NCI-H2227 treated with DMSO at 0.1 percent for 48 hours (cell line): ENCODE measurements at places on chromosomes 4 and X.

GRCh38 chr4:24795666-24796381 is 451 bp downstream of the SOD3 start:
- no peak for DNase-seq

DNA sequence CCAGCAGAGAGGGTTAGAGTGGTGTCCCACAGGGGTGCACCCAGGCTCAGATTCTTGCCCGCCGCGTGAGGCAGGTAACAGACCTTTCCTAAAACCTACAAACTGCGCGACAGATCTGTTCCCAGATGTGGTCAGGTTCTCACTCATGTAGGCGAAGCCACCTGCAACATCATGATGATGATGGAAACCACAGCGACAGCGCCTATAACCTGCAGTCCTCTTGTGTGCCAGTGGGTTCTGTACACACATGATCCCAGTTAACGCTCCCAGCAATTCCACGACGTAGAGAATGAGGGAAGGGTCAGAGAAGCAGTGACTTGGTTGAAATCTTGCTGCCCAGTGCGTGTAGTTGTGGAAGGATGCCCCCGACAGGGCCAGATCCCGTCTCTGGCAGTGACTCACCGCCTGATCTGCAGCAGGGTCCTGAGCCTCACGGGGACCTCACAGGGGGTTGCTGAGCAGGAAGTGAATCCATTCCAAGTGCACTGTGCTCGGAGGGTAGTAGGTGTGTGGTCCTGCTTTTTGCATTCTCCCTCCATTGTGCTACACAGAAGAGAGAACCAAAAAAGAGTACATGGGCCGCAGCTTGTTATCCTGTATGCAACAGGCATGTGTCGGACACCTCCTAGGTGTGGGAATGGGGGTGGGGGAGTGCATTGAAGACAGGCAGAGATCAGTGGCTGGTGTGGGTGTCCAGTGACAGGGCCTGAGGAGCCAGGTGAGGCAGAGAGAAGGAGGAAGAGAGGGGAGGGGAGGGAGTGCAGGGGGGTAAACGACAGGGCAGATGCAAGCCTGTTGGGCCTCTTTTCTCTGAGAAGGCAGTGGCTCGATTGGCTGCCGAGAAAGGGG is 66.6 kb downstream of the MTMR1 start:
- DNase-seq = no peak

- DNase-seq = no peak
Observed at GRCh38 chrX:21683941-21684340, 25.8 kb upstream of the KLHL34 start.

DNA sequence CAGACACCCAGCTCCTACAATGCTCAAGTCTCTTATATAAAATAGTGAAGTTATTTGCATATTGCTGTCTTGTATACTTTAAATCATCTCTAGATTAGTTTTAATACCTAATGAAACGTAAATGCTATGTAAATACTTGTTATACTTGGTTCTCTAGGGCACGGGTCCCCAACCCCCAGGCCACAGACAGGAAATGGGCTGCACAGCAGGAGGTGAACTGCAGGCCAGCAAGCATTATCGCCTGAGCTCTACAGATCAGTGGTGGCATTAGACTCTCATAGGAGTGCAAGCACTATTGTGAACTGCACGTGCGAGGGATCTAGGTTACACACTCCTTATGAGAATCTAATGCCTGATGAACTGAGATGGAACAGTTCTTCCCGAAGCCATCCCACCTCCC is 395.9 kb upstream of the EMCN start:
- DNase-seq = no peak

GRCh38 chr4:136651932-136652331 is 880.4 kb downstream of the PCDH18 start:
- no peak for DNase-seq

- no peak for DNase-seq
Observed at GRCh38 chr4:6907658-6908191, 1.9 kb upstream of the TBC1D14 start.
